ENCODE measurements at places on chromosomes 13 and 19.

DNA sequence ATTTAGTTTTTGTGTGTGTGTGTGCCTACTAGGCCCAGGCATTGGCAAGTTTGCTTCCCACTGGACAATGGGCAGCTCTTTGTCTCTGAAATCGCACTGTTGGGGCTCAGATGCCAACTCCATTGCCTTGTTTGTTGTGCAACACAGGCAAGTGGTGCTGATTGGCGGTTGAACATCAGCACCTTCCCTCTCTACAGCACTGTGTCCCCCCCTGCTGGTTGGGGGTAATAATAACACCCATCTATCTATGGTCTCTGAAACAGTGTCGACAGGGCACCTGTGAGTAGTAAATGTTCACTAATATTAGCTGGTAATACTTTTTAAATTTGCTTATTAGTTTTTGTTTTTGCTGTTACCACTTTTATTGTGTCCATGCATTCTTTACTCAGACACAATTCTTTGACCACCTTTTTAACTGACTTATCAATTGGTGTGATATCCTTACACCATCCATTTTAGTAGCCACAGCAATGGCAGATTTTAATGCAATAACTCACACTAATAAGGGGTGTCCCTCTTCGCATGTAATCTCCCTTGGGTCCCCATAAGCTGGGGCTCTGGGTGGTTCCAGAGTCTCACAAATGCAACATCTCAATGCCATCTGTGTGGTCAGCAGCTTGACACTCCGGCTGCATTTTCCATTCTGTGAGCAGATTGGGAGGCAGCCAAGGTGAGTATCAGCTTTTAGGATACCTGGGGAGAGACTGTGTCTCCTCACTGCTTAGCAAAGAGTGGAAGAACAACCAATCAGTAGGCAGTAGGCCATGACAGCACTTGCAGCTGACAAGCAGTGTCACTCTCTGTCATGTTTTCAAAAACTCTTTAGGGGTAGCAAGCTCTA, 47.7 kb upstream of the UQCRFS1 start:
- peak; percentile 72 for DNase-seq

GRCh38 chr13:38687246-38688229, 661 bp downstream of the FREM2 start:
- no peak for DNase-seq

DNA sequence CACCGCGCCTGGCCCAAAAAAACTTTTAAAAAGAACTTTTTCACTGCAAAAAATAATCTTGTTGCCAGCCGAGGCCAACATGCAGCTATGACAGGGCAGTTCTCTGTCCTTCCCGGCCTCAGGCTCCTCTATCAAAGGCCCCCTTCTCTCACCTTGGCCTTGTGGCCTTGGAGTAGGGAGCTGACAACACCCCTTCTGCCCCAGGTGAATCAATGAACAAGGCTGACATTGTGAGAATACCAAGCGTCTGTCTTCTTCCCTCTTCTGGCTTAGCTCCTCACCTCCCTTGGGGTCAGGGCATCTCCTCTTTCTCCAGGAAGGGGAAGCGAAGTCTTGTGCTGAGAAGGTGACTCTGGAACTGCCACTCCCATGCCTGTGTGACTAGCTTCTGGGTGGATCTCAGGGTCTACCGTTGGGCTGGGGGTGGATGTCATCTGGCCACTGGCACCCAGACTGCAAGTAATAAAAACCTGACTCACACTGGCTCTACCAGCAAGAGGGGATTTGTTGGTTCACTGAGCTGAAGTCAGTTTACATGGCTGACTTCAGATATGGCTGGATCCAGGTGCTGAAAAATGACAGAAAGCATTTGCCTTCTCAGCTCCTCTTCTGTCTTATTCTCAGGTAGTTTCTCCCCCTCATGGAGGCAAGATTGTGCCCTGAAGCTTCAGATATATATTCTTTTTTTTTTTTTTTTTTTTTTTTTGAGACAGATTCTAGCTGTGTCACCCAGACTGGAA, 6.3 kb downstream of the C19orf38 start:
- no peak for DNase-seq

- no peak for DNase-seq
These were observed 360.6 kb downstream of the TDRD3 start for GRCh38 chr13:60757501-60758215.

- peak; percentile 59 for DNase-seq
These were observed 21.0 kb downstream of the ZNF114 start for GRCh38 chr19:48290771-48291488.

- peak; percentile 9 for DNase-seq
These were observed 225.2 kb downstream of the FOXO1 start for GRCh38 chr13:40440990-40441820.

Data from hematopoietic multipotent progenitor cell treated with erythropoietin and hydrocortisone succinate and interleukin-3 and kit ligand, for 8 days (in vitro differentiated cells).